ENCODE measurements at places on chromosomes 7 and 10. TPM values are rescaled to one million over a fixed set of nuclear protein-coding genes. Genes with fewer than 3 reads are reported as not detected.

DNA sequence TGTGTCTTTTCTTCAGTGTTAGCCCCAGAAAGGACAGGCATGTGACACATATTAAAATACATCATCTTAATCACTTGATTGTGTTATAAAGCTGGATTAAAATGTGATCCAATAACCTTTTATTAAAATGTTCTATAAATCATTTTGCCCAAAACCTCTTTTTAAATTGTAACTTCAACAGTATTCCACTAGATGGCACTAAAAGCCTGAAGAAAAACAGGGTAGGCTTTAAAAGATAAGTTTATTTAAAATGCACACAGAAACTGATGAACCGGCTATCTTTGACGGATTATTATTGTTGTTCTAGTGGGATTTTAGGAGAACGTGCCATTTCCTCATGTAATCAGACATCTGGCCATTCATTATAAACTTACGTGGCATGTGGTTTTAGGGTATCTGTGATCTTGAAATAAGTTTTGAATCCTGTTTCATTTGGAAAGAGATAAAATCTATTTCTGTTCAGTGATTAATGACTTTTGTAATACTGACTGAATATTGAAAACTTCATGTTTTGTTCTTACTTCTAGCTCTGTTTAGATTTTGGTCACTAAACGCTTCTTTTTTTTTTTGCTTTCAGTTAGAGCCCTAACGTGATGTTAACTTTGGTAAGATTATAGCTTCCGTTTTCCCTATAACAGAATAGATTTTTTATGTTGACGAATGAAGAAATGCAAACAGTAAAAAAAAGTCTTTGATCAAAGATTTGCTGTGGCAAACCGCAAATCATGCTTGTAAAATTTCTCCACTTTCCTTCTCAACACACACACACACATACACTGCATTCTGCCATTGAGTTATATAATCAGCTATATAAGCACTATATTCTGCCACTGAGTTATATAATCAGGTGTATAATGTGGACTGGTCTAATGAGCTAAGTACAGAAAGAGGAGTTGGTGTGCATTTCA, 13.6 kb downstream of the VPS50 start:
- H3K36me3 ChIP-seq: no peaks in the 10 kb centered on the region
- H3K4me3 ChIP-seq: no peak overlapping the region
- no peak for DNase-seq
- no peaks in the 10 kb centered on the region for H3K27me3 ChIP-seq
- no peaks in the 10 kb centered on the region for H3K4me1 ChIP-seq

MORN4 gene
- 4.4 TPM for total RNA-seq

GRCh38 chr7:155653803-155654202, 9.3 kb downstream of the RBM33 start:
- no peak for DNase-seq
- no peak overlapping the region for H3K4me3 ChIP-seq
- no peaks in the 10 kb centered on the region for H3K27me3 ChIP-seq

DNA sequence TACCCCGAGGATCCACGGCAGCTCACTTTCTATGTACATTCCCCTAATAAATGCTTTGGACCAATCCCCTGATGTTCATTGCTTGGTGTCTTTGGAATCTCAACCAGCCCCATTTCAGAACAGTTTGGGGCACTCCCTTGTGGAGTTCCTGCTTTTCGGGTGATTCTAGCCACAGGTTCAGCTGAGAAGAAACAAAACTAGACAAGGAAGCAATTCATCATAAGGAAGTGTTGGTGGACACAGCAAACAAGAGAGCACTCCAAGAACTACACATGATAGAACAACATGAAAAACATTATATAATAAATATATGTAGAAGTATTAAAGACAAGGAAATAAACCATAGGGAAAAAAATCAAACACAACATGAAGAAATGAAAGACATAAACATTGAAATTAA, 6.0 kb upstream of the CCDC136 start:
- DNase-seq: no peak
- H3K36me3 ChIP-seq: no peaks in the 10 kb centered on the region
- H3K27ac ChIP-seq: no peak overlapping the region
- H3K27me3 ChIP-seq: no peaks in the 10 kb centered on the region

DNA sequence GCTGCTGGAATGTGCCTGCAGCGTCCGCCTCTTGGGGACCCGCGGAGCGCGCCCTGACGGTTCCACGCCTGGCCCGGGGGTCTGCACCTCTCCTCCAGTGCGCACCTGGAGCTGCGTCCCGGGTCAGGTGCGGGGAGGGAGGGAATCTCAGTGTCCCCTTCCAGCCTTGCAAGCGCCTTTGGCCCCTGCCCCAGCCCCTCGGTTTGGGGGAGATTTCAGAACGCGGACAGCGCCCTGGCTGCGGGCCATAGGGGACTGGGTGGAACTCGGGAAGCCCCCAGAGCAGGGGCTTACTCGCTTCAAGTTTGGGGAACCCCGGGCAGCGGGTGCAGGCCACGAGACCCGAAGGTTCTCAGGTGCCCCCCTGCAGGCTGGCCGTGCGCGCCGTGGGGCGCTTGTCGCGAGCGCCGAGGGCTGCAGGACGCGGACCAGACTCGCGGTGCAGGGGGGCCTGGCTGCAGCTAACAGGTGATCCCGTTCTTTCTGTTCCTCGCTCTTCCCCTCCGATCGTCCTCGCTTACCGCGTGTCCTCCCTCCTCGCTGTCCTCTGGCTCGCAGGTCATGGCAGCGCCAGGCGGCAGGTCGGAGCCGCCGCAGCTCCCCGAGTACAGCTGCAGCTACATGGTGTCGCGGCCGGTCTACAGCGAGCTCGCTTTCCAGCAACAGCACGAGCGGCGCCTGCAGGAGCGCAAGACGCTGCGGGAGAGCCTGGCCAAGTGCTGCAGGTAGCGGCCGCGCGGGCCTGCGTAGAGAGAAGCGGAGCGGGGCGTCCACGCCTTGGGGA, 645 bp downstream of the SLC26A4 start:
- no peak overlapping the region for H3K27ac ChIP-seq
- no peaks in the 10 kb centered on the region for H3K27me3 ChIP-seq
- peak; percentile 68 for DNase-seq
- H3K4me3 ChIP-seq: peak overlapping the region; percentile 18
- H3K4me1 ChIP-seq: peaks cover 6% of the 10 kb centered on the region
- no peaks in the 10 kb centered on the region for H3K36me3 ChIP-seq

DNA sequence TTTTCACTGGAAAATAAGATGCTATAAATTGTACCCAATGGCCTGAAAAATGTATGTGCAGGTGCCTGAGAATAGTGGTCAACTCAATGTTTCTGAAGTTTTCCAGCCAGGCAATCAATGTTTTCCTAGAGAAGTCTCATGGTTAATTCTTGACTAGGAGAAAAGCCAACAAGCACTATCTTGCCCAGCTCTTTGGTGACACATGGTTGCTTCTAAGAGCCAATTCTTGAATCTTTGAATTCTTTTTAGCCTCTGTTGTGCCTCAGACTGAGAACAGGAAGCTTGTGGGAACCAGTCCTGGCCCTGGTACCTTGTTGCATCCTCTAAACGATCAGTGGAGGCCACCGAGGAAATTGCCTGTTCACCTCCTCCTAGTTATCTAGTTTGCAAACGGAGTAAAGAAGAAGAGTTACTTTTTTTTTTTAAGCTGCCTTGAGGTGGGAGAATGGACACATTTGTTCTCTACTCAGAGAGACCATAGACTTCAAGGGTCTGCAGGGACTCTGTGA, 144.0 kb upstream of the MKLN1 start:
- no peaks in the 10 kb centered on the region for H3K36me3 ChIP-seq
- H3K27ac ChIP-seq: no peak overlapping the region
- no peaks in the 10 kb centered on the region for H3K4me1 ChIP-seq
- DNase-seq: no peak
- no peak overlapping the region for H3K4me3 ChIP-seq
- no peaks in the 10 kb centered on the region for H3K27me3 ChIP-seq

TSPAN15 gene
- 10.9 TPM for total RNA-seq

DNA sequence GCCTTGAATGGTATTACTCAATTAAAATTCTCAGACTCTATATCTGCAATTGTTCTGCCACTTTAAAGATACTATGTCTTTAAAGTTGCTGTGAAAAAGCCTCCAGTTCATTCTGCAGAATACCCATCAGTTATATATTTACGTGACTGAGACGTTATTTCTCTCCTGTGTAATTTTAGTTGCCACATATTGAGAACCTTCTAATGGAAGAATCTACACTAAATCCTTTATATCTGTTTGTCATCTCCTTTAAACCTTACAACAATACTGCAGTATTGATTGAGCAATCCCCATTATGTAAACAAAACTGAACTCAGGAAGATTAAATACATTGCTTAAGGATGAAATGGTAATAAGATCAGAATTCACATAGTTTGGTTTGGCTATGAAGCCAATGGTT, 30.0 kb downstream of the GPR141 start:
- H3K4me3 ChIP-seq: no peak overlapping the region
- no peaks in the 10 kb centered on the region for H3K4me1 ChIP-seq
- H3K27me3 ChIP-seq: no peaks in the 10 kb centered on the region

DNA sequence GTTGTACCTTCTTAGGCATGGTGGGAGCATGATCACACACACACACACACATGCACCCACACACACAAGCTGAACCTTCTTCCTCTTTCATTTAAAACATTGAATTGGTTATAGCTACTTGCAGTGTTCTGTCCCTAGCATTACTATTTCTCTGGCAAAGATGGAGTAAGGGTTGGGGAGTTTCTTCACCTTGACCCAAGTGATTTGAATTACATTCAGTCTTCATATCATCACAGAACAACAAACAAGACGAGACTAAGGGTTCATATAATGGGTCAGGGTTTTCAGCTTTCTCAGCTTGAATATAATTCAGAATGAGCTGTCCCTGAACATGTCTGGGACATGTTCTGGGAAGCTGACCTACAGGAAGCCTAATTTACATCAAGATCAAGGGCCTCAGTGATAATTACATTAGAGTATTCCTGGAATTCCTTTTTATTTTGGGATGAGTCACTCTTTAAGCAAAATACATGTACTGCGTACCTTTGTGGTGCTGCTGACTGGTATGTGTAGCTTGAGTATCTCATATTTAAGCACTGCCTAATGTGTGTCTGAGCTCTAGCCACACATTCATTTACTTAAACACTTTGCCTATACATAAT, 213.5 kb upstream of the TMEM229A start:
- H3K4me3 ChIP-seq: no peak overlapping the region
- H3K36me3 ChIP-seq: no peaks in the 10 kb centered on the region
- H3K27ac ChIP-seq: no peak overlapping the region
- H3K4me1 ChIP-seq: no peaks in the 10 kb centered on the region

- peaks cover 30% of the 10 kb centered on the region for H3K36me3 ChIP-seq
- no peaks in the 10 kb centered on the region for H3K27me3 ChIP-seq
- no peak overlapping the region for H3K4me3 ChIP-seq
- DNase-seq: no peak
Observed at GRCh38 chr10:13113544-13113943, 13.6 kb downstream of the OPTN start.

DNA sequence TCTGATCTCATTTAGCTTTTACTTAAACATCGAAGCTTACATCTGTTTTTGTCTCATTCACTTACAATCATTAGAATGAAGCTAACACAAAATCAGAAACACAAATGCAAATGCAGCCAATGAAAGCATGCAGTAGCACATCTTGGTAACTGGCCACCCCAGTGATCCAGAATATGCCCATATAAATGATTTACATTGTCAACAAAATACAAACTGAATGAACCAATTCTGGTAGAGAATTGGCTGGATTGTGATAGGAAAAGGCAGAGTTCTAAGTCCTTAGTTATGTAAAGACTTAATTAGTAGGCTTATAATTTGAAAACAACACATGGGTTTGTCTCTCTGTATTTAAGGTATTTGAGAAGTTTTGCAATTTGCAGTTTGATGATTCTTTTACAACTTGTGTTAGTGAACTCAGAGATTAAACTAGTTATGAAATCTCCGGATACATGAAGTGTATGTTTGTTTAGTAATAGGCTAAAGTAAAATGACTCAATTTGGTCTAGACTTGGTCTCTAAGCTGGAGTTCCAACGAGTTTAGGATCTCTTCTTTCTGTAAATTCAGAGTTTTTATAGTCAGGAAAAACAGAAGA, 21.2 kb downstream of the TECTB start:
- no peaks in the 10 kb centered on the region for H3K27me3 ChIP-seq
- no peak overlapping the region for H3K4me3 ChIP-seq
- no peaks in the 10 kb centered on the region for H3K36me3 ChIP-seq

- H3K4me1 ChIP-seq: no peaks in the 10 kb centered on the region
- H3K27me3 ChIP-seq: no peaks in the 10 kb centered on the region
- no peak overlapping the region for H3K4me3 ChIP-seq
- peaks cover 17% of the 10 kb centered on the region for H3K36me3 ChIP-seq
- no peak overlapping the region for H3K27ac ChIP-seq
Observed at GRCh38 chr10:103168438-103168837, 24.6 kb downstream of the NT5C2 start.

- no peak overlapping the region for H3K4me3 ChIP-seq
- no peaks in the 10 kb centered on the region for H3K36me3 ChIP-seq
- no peak for DNase-seq
Observed at GRCh38 chr10:10629512-10629911, 388.2 kb upstream of the CELF2 start.

DRGX gene
- not detected for total RNA-seq
